ENCODE measurements at places on chromosomes 1 and 21.

DNA sequence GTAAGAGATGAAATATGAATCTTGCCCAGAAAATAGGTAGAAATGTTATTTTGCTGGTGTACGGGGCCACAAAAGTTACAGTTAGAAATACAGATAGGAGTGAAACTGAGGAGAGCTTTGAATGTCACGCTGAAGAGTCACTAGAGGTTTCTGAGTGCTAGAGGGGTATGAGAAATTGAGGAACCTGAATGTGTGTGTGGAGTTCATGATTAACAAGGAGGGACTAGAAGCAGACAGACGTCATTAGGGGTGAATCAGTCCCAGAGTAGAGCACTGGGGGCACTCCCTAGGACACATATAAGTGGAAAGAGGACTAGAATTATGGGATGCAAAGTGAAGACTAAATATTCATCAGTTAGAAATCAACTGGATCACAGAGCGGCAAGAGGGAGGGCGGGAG is 188.9 kb upstream of the MAP1LC3C start:
- no peak for DNase-seq

GRCh38 chr1:54371942-54372275 is 34.3 kb downstream of the SSBP3 start:
- peak; percentile 76 for DNase-seq

DNA sequence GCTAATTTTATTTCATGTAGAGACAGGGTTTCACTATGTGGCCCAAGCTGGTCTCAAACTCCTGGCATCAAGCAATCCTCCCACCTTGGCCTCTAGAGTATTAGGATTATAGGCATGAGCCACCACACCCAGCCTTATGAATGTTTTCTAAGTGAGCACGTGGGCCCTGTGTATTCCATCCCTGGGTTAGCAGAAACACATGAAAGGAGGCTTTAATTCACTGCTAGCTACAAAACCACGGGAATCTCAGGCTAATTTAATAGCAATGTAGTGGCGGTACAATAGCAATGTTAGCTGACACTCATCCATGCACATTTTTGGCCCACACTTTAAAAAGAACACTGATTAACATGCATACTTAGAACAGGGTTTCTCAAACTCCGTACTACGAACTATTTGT is 32.0 kb downstream of the VTCN1 start:
- DNase-seq: no peak

DNA sequence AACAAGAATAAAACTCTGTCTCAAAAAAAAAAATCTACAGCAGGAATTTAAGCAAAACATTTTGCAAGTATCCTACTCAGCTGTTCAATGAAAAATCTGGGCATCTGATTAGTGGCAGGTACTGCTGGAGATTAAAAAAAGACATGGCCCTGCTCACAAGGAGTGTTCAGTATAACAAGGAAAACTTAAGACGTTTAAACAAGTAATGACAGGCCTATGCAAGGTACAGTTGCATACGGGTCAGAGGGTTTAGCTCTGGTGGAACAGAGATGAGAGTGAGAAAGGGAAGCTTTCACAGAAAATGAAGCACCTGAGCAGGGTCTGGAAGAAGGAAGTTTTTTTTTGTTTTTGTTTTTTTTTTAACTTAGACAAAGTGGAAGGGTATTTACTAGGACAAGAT is 23.0 kb downstream of the SNRNP40 start:
- DNase-seq: no peak

DNA sequence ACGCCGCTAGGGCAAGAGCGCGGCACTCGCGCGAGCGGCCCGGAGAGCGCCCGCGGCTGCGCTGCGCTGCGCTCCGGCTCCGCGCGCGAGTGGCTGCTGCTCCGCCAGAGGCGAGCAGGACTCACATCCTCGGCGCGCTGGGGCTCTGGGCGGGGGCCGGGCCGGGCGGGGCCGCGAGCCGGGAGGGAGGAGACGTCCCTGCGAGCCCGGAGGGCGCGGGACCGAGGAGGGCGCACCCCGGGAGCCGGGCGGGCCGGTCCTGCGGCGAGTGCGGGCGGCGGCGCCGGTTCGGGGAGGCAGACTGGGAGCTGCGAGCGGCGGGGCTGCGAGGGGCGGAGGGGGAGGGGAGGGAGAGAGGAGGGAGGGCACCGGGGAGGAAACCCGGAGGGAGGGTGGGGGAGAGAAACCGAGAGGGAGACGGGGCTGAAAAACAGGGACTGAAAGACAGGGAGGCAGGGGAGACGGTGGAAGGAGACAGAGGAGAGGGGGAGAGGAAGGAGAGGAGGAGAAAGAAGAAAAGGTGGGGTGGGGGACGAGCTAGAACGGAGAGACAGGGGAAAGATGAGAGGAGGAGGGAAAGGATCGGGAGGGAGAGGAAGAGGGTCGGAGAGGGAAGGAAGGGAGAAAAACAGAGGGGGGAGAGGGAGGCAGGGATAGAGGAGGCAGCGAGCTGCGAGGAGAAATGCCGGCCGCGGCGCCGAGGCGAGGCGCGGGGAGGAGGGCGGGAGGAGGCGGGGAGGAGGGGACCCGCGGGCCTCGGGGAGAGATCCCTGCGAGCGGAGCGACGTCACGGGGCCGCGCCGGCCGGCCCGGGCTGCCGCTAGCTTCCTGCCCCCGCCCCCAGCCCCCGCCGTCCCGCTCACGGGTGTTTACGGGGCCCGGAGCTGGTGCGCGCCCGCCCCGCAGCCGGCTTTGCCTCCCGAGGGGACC is at the start of gene CAMK2N1:
TSS of gene CAMK2N1 (minus strand) at position 684 of the 930 bp plus-strand sequence. CDS start 831 bp downstream, outside the sequence.
- DNase-seq: no peak

DNA sequence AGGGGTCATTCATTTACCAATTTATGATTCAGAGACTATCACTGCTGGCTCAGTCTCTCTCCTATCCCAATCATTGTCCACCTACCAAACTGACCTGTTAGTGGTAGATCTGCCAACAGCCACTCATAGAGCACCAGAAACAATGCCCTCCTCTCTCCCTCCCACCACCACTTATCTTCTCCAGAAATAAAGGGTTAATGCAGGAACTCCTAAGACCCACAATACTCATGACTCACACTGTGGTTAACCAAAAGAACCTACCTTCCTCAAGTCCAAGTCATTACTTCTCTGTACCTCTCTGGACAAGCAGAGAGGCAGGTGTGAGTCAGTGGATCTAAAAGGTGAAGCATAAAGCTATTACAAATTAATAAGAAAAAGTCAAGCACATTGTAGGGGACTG is 40.9 kb upstream of the CAMK1G start:
- no peak for DNase-seq

GRCh38 chr1:193143285-193143684 is 21.5 kb downstream of the CDC73 start:
- no peak for DNase-seq

GRCh38 chr21:42862774-42863503 is 16.4 kb downstream of the WDR4 start:
- DNase-seq: no peak

GRCh38 chr21:34092262-34092921 is 19.0 kb downstream of the MRPS6 start:
- DNase-seq: no peak

DNA sequence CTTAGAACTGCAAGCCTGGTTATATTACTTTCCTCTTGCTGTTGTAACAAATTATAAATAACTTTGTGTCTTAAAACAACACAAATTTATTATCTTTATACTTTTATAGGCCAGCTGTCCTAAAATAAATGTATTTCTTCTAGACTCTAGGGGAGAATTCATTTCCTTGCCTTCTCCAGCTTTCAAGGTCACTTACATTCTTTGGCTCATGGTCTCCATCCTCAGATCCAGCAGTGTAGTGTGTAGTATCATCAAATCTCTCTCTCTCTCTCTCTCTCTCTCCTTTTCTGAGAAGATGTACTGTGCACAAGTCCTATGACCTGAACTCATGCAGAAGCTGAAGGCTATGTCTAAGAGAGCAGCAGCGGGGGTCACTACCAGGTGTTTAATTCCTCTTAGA is 1510.6 kb downstream of the MRPL39 start:
- DNase-seq: no peak

DNA sequence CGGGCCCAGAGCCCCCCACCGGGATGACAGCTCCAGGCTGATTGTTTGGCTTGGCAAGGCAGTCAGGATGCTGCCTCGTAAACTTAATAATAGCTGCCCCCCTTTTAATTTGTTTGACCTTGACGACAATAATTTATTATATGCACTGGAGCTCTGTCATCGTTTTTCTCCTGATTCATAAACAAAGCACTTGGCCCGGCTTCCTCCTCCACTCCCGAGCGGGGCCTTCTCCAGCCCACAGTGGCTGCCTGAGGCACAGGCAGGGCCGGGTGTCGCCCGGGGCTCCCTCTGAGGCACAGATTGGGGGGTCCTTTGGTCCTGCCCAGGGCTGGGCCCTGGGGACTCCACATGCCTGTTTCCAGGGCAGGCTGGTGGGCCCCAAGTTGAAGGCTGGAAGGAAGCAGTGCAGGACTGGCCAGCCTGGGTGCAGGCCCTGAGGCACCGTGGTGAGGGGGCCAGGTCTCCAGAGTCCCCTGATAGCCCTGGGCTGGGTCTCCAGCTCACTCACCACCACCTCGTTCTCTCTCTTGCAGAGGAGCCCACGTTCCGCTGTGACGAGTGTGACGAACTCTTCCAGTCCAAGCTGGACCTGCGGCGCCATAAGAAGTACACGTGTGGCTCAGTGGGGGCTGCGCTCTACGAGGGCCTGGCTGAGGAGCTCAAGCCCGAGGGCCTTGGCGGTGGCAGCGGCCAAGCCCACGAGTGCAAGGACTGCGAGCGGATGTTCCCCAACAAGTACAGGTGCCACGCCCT is 52.0 kb upstream of the ARHGEF16 start:
- DNase-seq: no peak

GRCh38 chr1:14626869-14627607 is 28.6 kb downstream of the KAZN start:
- DNase-seq: no peak

DNA sequence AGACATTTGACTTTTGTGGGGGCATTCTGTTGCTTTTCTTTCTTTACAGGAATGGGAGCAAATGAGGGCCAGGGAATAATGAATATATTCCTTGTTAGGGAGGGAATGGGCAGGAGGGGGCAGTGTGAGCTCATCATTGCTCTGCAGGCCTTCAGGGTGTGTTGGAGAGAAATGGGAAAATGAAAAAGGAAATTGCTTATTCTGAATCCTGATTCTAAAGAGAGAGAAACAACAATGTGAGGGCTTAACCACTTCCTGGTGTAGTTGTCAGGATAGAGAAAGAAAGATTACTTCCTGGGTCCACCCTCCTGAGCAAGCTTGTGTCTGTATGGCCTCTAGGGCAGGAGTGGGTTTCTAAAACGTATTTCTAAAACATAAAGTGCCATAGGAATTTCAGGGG is 28.3 kb downstream of the VANGL2 start:
- peak; percentile 60 for DNase-seq

DNA sequence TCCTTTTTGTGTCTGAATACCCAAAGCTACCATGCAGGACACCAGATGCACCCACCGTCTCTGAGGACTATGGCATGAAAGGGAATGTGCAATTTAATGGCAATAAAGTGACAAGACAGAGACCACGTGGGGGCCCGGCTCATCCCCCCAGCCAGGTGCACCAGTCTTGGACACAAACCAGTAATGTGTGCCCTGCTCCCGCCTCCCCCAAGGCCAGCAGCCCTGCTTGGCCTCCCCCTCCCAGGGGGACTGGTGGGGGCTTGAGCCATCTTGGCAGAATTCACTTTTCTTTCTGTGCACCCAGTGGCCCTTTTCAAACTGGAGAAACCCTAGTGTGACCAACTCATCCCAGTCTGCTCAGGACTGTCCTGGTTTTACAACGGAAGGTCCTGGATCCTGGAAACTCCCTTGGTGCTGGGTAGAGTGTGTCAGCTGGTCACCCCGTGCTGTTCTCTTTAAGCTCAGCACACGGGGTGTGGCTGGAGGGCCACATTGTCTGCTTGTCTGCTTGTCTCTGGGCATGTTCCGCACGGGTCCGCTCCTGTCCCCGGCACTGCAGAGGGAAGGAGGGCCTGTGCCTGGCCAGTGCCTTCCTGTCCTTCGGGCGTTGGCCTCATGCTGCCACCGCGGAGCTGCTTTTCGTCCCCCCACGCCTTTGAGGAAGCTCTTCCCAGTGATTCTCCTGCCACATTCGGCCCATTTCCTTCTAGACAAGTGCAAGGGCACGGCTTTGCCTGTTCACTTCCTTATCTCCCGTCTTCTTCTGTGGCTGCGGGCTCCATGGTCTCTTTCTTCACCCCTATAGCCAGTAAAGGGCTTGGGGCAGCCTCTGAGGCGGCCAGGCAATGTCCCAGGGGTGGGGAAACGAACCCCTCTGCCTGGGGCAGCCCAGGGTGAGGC is 45.8 kb upstream of the TTC34 start:
- no peak for DNase-seq

DNA sequence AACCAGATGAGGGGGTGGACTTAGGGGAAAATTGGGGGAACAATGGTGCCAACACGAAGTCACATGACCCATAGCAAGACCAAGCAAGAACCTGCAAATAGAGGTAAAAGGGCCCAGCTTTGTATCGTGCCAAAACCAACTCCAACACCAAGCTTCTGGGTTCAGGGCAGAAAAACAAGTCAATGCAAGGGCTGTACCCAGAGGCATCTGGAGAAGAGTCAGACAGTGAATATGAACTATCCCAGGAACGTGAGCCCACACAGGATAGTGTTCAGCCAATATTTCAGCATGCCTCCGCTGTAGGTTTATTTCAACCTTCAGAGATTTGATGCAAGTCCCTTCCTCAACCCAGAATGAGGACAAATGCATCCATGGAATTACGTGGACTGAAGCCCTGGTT is 15.0 kb upstream of the ZMYM6 start:
- DNase-seq: no peak
